ENCODE measurements at places on chromosomes 12 and 14.

GRCh38 chr12:79822475-79822874, 112.4 kb downstream of the PPP1R12A start:
- DNase-seq = no peak

DNA sequence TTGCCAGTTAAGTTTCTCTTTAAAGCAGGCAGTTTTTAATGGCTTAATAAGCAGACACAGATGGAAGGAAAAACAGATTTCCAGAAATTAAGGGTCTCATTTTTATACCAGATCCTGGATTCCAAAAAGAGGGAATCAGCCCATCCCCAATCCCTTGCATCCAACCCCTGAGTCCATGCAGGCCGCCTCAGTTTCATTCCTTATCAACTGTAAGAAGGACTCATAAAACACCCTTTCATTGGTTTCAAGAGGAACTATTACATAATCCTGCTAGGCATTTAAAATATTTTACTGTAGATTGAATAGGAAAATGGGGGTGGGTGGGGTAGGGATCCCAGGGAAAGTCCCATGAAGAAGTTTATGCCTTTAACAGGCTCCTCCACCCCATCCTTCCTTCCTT, 9.4 kb downstream of the CCDC184 start:
- no peak for DNase-seq

DNA sequence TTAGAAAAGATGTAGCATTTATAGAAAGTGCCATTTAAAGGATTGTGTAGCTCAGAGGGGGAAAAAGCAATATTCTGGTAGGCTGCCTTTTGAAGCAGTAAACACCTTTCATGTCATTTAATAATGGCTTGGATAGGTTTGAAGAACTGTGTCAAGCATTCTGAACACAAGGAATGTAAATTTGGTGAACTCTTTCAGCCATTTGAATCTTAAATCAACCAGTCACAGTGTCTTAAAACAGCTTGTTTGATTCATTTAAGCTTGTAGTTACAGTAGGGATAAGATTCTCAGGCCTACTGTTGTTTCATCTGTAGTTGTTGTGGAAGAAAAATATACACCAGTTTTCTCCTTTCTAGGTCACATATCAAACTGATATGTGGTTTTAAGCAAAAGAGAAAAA, 299.4 kb upstream of the NOVA1 start:
- DNase-seq = no peak

- DNase-seq = no peak
These were observed at the start of gene KRT72 for GRCh38 chr12:52600941-52601481. KRT72 (minus strand) TSS chr12:52601463; CDS start chr12:52601452, 11 bp downstream.

- no peak for DNase-seq
These were observed at the start of gene ENDOU for GRCh38 chr12:47725091-47725772. ENDOU (minus strand) TSS chr12:47725490; CDS start chr12:47725413, 77 bp downstream.

DNA sequence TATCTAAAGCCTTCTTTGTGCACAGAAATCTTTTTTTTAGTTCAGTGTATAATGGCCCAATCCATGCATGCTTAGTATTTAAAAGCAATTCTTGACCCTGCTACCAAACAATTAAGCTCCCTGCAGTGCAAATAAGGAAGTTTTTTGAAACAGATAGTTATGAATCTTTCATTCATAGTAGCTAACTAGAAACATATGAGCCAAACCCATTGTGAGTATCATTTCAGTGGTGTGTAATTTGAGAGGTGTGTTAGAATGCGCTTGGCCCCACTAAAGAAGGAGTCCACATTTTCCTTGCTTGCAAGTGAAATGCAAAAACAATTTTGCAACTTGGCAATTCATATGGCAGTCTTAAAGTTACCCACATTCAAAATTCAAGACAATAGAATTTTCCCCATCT, 14.4 kb downstream of the EPS8 start:
- DNase-seq = no peak

GRCh38 chr12:52342781-52343490, 21.7 kb upstream of the KRT83 start:
- DNase-seq = no peak

DNA sequence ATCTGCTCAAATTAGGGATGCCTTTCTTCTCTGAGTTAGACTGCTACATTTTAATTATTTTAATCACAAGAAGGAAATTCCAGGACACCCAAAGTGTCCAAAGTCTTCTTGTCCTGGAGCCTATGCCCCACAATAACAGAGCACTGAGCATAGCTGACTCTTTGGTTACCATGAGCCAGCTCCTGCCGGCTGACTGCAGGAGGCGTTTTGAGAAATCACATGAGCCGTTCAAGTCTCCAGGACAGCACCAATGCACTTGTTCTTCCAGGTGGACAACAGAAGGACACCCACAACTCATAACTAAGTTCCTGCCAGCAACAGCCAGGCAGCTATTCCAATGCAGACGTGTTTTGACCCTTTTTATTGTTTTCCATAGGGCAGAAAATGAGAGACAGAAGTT, 46.0 kb upstream of the SRSF5 start:
- DNase-seq = peak; percentile 17

- no peak for DNase-seq
These were observed 91.3 kb upstream of the USP44 start for GRCh38 chr12:95642583-95642982.

DNA sequence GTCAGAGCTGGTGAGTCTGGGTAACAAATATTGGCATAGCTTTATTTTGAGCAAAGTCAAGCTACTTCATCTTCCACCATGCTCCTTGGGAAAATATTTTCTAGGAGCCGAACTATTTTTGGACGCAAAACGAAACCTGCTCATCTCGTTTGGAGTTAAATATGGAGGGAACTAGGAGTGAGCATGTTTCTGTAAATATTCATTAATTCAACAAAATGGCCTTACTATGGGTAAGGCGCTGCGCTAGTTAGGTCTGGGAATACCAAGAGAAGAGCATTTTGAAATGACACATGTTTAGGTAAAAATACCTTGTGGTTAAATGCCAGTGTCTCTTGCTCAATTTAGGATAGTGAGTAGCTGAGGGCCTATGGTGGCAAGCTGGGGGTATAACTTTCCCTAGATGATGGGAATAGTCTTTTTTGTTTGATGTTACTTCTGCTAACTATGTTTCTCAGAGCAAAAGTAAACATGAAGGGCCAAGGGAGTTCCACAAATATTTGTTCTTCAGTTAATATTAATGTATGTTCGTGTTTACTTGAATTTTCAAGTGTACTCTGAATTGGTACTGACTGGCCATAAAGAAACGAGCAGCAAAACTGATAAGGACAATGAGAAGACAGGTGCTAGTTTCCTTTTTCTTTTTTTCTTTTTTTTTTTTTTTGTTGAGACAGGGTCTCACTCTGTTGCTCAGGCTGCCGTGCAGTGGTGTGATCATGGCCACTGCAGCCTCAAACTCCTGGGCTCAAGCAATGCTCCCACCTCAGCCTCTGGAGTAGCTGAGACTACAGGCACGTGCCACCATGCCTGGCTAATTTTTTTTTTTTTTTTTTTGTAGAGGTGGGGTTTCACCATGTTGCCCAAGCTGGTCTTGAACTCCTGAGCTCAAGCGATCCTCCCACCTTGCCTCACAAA, 77.7 kb downstream of the MAP1LC3B2 start:
- no peak for DNase-seq

- DNase-seq = no peak
These were observed 1331.2 kb downstream of the FSCB start for GRCh38 chr14:43175896-43176295.

DNA sequence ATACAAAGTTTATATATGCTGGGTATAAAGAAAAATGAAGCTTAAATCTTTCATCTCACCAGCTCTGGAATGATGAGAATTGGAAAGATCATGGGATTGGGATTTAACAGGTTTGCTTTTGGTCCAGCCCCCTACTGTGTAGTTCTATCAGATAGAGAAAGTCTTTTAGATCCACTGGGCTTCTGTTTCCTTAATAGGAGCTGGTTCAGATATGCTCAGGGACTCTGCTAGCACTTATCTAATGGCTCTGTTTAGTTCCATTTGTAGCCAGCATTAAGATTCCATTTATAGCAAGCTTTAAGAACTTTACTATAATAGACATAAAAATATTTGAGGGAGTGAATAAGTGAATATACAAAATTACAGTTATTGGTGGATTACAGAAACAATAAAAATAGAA, 42.6 kb downstream of the UTP20 start:
- DNase-seq = no peak

DNA sequence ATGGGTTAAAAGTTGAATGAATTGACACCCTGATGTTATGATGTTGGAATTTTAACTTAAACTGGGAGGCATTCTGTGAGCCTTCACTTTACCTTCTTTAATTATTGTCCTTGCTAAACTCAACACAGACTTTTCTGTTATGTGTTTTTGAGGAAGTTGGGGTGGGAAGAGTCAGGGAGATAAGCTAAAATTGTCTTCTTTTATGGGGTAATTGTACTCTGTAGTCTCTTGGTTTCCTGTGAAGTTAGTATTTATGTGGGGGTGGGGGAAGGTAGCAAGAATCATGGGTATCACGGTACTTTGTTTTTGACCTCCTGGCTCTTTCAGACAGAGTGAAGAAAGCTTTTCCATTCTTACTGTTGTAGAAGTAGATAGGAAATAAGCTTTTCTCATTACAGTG, 32.9 kb downstream of the RAB21 start:
- no peak for DNase-seq

GRCh38 chr12:30792648-30793499, 38.1 kb upstream of the CAPRIN2 start:
- DNase-seq = no peak

GRCh38 chr12:111791507-111791906, 24.8 kb downstream of the ALDH2 start:
- DNase-seq = no peak

DNA sequence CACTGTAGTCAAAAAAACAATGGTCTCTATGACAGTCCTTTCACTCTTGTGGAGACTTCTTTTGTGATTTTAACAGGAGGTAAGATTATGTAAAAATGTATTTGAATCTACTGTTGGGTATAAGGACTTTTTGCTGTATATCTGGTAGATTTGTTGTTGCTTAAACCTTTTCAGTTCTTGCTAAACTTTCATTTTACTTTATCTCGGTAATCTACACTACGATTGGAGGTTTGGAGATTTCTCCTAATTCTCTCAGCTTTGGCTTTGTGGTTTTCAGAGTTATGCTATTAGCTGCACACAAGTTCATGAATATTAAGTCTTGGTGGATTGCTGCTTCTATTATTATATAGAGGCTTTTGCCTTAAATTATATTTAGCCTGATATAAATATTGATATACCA, 116.6 kb upstream of the HIF1A start:
- DNase-seq = no peak

- DNase-seq = no peak
These were observed 23.6 kb upstream of the KCNH3 start for GRCh38 chr12:49515266-49515665.

GRCh38 chr12:81450920-81451739, 308.0 kb downstream of the PPFIA2 start:
- no peak for DNase-seq

DNA sequence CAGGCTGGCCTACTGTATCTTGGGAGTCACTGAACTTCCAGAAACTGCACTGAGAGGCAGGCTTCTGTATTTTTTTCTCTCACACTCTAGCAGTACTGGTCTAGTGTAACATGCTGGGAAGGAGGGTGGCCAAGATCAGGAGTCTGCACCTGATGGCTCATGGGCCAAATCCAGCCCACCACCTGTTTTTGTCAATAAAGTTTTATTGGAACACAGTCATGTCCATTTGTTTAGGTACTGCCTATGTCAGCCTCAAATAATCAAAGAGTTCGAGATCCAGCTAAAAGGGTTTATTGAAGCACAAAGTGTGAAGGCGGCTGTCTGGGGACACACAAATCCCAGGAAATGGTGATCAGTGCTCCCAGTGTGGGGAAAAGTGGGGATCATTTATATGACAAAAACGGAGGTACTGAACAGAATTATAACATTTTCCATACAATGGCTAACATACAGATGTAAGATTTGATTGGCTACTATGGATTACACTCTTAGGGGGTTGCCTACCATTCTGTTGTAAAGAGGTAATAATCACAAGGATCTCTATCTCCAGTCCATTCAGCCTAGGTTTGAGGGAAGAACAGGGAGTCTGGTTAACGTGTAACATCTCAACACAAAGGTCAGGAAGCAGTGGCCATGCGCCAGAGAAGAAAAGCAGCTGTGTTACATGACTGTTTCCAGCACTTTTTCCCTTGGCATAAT, 12.9 kb downstream of the USP30 start:
- no peak for DNase-seq

- DNase-seq = no peak
These were observed 16.9 kb downstream of the CDKN1B start for GRCh38 chr12:12734054-12734453.

- DNase-seq = no peak
These were observed 56.8 kb downstream of the MOK start for GRCh38 chr14:102248121-102248520.

DNA sequence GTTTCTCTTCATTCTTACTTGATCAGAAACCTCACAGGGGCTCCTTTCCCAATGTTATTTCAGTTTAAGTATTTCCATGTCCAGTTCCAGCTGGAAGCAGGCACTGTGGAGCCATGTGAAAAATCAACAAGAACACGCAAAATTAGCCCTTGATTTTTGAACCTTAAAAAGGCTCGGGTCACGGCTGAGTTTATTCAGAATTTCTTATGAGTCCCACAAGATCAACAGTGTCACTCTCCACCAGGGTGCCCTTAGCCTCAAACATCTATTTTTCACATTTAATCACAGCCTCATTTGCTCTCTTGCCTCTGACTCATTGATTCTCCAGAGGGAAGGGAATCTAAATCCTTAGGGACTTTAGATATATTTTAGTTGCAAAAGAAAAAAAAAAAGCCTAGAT, 157.7 kb upstream of the AVPR1A start:
- DNase-seq = no peak

GRCh38 chr14:26394150-26394810, 203.6 kb downstream of the NOVA1 start:
- DNase-seq = no peak

GRCh38 chr12:116843085-116843484, 38.2 kb downstream of the HRK start:
- DNase-seq = no peak

DNA sequence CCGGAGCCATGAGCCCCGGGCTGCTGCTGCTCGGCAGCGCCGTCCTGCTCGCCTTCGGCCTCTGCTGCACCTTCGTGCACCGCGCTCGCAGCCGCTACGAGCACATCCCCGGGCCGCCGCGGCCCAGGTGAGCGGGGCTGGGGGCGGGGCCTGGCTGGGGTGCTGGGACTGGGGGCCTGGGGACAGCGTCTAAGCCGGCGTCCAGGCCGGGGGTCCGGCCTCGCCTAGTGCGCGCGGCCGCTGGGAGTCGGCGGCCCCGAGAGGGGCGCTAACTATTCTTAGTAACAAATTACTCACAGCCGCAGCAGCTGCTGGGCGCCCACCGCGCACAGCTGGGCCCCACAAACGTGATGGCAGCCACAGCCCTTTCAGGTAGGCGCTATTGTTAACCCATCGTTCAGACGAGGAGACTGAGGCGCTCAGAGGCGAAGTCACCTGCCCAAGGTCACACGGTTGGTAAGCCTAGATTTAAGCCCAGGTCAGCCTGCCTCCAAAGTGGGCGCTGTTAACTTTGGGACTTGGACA, 374 bp downstream of the CYP46A1 start:
- DNase-seq = no peak

GRCh38 chr12:1926251-1926657, 7.8 kb upstream of the CACNA2D4 start:
- no peak for DNase-seq

GRCh38 chr12:76711241-76711640, 52.7 kb upstream of the ZDHHC17 start:
- no peak for DNase-seq

Data from cerebellar nuclear complex (tissue), 1 donor.